Keratinocyte (primary cell): ENCODE measurements at places on chromosomes 6 and 20. TPM values are rescaled to one million over a fixed set of nuclear protein-coding genes. Genes with fewer than 3 reads are reported as not detected.

DNA sequence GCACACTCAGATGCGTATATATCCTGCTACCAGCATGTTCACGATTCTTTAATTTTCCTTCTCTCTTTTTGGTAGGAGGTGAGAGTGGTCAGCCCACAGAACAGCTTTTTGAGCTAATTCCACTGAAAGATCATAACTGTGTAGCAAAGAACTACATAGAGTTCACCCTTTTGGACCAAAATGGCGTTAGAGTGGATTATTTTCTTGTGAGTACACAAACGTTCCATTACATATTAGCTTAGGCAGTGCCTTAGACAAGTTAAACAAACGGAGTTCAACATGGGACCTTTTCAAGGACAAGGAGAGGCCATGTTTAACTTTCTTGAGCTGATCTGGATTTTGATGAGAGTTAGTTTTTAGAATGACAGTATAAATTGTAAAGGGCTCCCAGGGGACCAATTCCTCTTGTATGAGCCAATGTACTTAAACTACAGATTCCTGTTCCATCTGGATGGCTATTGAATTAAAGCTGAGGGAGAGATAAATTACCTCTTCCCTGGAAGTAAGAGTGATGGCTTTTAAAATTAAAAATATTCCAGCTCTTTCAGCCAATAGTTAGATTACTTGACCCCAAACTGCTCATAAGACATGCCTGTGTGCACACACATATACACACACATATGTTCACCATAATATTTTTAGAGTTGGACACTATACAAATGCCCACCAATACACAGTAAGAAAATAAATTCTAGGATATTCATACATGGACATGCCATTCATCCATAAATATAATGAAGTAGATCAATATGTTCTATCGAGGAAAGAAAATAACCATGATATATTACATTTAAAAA is 25.6 kb upstream of the ARMH2 start:
- DNase-seq, result no peak

DNA sequence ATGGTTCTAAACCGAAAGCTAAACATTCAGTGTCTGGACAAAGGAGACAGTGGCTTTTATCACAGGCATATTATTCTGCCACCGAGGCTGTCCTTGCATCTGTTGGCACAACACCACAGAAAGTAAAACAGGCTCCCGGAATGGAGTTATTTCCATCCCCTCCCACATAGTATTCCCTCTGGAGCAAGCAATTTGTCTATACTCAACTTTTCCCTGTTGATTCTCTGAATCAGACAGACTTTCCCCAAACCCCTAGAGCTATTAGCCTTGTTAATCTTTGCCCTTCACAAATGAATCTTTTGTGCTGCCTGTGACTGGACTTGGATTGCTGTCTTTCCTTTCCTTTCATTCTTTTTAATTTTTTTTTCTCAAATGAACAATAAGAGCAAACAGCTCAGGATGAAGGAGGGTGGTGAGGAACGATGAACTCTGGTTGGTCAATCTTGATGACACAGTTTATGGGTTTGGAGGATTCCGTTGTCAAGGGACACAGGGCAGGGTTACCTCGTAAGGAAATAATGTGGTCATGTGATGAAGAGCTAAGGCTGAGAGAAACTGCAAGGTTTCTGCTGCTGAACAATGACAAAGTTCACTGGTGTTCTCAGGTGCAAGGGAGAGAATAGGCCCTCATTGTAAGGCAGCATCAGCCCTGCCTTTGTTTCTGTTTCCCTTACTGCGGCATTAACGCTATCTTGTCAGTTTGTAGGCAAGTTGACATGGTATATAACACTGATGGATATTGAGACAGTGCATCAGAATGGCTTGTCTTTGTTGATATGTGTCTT is 275.0 kb upstream of the BMP2 start:
- no peak for DNase-seq

- no peak for DNase-seq
Measured at GRCh38 chr20:15140286-15140685, 802.9 kb upstream of the FLRT3 start.

- DNase-seq, result no peak
Measured at GRCh38 chr6:148724428-148724827, 22.4 kb upstream of the UST start.

GRCh38 chr6:170033666-170034065 is 257.2 kb downstream of the DLL1 start:
- no peak for DNase-seq

GRCh38 chr6:170007468-170008293 is 256.3 kb downstream of the ERMARD start:
- no peak for DNase-seq

- DNase-seq, result no peak
Measured at GRCh38 chr6:65896140-65896539, 189.1 kb upstream of the EYS start.

GRCh38 chr20:39270837-39271604 is 308.9 kb downstream of the DHX35 start:
- DNase-seq, result no peak

GRCh38 chr6:5230081-5230480 is 30.7 kb downstream of the LYRM4 start:
- DNase-seq, result no peak

OTOR gene
- not detected in 3 replicates for polyA plus RNA-seq

HTR1B gene
- polyA plus RNA-seq, result 0.21 to 0.53 TPM (median 0.24 TPM) in 3 replicates

CRISP3 gene
- polyA plus RNA-seq, result 0.02 to 0.04 TPM in 2 of 3 replicates, not detected in the other

DNA sequence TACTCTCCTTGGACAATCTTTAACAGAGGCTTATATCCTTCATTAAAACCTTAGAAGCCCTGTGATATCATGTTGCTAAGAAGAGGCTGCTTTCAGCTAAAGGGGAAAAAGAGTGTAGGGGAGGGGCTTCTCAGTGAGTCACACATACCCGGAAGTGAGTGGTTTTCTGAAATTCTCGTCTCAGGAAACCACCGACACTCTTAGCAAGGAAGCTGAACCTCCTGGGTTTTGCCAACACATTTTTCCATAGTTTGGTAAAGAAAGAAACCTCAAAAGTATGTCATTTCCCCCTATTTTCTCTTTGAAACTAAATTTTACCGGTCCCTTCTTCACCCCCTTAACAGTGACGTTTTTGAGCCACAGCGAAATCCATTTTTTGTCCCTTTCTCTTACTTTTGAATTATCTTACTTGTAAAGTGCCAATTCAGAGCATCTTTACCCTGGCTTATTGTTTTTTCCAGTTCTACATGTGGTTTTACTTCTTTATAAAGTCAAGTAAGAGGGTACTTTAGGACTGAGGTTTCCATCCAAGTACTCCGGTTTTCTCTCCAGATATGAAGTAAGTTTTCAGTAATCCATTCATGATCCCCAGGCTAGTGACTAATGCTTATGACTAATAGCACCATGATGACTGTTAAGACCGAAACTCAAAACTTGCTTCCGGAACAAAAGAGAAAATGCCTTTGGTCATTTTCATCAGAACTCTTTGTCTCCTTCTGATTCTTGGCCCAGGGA is 219.3 kb downstream of the ARHGAP18 start:
- peak; percentile 92 for DNase-seq

DNA sequence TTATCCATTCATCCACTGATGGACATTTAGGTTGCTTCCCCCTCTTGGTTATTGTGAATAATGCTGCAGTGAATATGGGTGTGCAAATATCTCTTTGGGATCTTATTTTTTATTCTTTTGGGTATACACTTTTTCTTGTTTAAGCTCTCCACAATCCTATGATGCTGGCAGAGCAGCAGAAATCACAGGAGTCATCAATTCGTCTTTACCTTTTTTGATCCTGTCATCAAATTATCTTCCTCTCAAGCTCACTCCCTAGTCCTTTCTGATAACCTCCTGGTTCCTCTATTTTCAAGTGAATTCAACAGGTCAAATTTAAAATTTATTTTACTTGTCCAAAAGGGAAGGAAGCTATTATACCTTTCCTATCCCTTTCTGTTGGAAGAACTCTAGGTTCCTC is 89.1 kb downstream of the PLCG1 start:
- DNase-seq, result no peak
